ENCODE measurements at places on chromosomes 13 and 19. TPM values are rescaled to one million over a fixed set of nuclear protein-coding genes. Genes with fewer than 3 reads are reported as not detected.

GRCh38 chr13:101231751-101232428 is 184.4 kb downstream of the NALCN start:
- no peak for DNase-seq

ATP4A gene
- not detected for total RNA-seq

GRCh38 chr13:58706421-58706820 is 1074.9 kb downstream of the PCDH17 start:
- peak; percentile 90 for DNase-seq

DNA sequence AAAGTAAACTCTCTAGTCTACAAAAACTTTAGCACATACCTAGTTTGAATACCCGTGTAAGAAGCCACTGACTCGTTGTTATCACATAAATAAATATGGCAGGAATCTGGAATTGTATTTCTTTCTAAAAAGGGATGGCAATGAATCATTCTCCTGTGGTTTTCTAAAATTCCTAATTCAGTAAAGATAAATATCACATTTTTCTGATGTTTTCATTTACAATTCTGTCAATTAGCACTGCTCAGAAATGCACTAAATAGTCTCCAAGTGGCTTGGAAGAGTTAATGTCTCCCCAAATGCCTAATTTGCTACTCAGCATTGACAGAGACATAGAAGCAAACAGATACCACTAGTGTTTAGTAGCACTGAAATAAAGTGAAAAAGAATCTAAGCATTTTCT is 547.7 kb upstream of the SLITRK1 start:
- no peak for DNase-seq

- DNase-seq, result no peak
These were observed 724.5 kb downstream of the SLITRK6 start for GRCh38 chr13:85074543-85075313.

- no peak for DNase-seq
These were observed 344.0 kb downstream of the MTUS2 start for GRCh38 chr13:29164116-29164515.
